Sigmoid colon (tissue), 7 donors: ENCODE measurements at places on chromosomes 6 and 20. TPM values are rescaled to one million over a fixed set of nuclear protein-coding genes. Genes with fewer than 3 reads are reported as not detected.

DNA sequence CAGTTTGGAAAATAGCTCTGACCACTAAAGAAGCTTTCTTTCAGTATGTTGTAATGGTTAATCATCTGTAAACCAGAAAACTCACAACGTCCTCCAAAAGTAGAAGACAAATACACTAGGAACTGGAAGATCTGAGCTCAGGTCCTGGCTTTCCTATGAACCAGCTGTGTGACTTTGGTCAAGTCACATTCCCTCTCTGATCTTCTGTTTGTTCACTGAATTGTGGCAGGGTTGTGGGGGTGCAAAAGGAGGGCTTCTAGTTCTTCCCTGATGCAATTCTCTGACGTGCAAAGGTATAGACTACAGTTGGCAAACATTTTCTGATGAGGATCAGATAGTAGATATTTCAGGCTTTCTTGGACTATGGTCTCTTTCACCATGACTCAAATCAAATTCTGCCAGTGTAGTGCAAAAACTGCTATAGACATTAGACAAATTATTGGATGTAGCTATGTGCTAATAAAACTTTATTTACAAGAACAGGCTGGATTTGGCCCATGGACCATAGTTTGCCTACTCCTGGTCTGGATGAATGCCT lies 44.9 kb downstream of the ATXN1 start:
- DNase-seq, result no peak

GRCh38 chr6:90227213-90227612 lies 69.4 kb downstream of the BACH2 start:
- peak; percentile 67 for DNase-seq

- DNase-seq, result no peak
Observed at GRCh38 chr6:23584134-23584763, 541.8 kb upstream of the NRSN1 start.

- no peak for DNase-seq
Observed at GRCh38 chr20:4897600-4897999, 103.7 kb downstream of the SLC23A2 start.

CITED2 gene
- total RNA-seq, result 115 TPM

- DNase-seq, result peak; percentile 57
Observed at GRCh38 chr20:23136893-23137745, 51.0 kb upstream of the CD93 start.

CLDN20 gene
- not detected for total RNA-seq

- DNase-seq, result peak; percentile 86
Observed at GRCh38 chr6:41318654-41319565, 16.5 kb upstream of the NCR2 start.

SLC23A2 gene
- 12.9 TPM for total RNA-seq

DNA sequence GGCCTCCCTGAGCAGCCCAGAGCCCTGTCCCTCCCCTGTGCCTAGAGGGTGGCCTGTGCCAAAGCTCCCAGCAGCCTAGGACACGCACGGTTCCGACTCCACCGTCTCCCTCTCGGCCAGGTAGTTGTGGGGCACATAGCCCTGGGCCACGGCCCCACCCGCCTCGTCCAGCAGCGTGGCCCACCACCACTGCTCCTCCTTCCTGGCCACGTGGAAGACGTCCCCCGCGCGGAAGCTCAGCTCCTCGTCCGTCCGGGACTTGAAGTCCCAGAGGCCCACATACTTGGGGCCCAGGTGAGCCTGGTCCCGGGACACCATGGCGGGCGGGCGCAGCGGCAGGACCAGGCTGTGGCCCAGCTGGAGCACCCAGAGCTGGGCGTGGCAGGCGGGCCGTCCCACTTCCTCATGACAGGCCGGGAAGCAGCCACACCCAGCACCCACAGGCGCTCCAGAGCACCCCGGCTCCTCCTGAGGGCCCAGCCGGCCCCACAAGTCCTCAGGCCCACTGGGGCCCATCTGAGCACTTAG lies at the start of gene PTK6:
Gene PTK6, minus strand, starts transcription at position 380 of the 528 bp plus-strand sequence. Its CDS starts 62 bp downstream, at position 318.
- no peak for DNase-seq

GRCh38 chr6:158786645-158787304 lies 32.4 kb downstream of the EZR start:
- DNase-seq, result no peak

GRCh38 chr6:157982563-157983405 lies 1.1 kb downstream of the SYNJ2 start:
- peak; percentile 64 for DNase-seq

DNA sequence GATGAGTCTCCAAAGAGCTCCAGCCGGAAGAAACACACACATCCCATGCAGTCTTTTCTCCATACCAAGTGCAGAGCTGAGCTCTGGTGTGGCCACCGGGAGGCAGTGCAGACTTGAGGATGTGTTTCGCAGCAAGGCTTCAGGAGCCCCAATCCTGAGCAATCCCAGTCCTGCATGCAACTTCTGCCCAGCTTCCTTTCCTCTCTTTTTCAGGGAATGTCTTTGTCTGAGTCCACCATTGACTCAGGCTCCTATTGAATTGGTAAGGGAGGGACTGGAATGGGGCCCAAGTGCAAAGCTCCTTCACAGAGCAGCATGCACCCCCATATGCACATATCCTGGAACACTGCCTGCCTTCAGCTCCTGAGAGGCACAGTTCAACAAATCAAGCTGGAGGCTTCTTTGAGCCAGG lies 50.5 kb upstream of the ASIP start:
- DNase-seq, result peak; percentile 85

- DNase-seq, result no peak
Observed at GRCh38 chr20:52484438-52484837, 292.9 kb upstream of the ZFP64 start.

DNA sequence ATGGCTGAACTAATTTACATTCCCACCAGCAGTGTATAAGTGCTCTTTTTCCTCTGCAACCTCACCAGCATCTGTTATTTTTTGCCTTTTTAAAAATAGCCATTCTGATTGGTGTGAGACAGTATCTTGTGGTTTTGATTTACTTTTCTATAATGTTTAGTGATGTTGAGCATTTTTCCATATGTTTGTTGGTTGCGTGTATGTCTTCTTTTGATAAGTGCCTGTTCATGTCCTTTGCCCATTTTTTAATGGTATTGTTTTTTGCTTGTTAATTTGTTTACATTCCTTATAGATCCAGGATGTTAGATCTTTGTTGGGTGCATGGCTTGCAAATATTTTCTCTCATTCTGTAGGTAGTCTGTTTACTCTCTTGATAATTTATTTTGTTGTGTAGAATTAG lies 169.9 kb downstream of the PRL start:
- no peak for DNase-seq

SLC24A3 gene
- total RNA-seq, result 19.4 TPM

DNA sequence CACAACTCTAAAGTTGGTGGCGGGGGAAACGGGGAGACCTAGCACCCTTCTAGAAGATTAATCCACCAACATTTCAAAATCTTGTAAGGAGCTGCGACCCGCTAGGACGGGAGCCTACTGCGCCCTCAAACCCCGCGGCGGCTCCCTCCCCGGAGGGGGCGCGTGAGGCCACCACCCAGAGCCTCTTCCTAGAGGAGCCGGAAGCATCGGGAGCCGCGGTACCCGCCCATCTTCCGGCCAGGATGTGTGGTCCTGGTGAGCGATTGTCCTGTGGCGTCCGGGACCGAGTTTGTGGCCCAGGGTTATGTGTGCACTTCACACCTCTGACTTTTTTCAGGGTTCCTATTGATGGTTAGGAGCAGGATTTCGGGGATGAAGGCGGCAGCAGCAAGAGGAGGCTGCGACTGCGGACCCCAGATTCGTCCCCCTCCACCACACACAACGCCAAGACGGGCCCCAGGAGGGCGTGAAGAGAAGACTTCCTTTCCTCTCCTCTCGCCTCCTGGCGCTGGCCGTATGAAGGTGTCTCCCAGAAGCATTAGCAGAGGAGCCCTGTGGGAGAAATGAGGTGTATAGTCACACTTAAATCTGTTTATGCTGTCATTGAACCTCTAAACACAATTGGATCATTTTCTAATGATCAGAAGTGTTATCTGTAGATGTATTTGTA lies 10.7 kb downstream of the ZNF165 start:
- no peak for DNase-seq

- no peak for DNase-seq
Observed at GRCh38 chr20:53287357-53288042, 306.1 kb downstream of the ZNF217 start.

DNA sequence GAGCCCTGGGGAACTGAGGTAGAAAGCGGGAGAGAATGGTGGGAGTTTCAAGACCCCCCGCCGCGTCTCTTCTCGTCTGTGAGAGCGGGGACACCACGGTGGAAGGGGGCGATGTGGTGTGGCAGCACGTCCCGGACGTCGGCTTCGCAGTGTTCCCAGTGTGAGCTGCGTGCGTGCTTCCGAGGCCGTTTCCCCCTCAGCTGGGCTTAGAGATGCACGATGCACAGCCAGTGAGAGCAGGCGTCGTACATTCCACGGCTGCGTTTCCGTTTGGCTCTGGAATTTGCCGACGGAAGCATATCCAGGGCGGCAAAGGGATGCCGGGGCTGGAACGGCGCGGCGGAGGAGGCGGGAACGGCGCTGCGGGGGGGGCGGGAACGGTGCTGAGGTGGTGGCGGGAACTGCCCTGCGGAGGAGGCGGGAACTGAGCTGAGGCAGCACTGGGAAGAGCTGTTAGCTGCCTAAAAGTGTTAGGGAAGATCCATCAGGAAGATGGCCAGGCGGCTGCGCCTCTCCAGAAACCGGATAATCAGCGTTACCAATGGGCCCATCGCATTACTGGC lies 37.7 kb downstream of the KIF25 start:
- DNase-seq, result peak; percentile 81

DNA sequence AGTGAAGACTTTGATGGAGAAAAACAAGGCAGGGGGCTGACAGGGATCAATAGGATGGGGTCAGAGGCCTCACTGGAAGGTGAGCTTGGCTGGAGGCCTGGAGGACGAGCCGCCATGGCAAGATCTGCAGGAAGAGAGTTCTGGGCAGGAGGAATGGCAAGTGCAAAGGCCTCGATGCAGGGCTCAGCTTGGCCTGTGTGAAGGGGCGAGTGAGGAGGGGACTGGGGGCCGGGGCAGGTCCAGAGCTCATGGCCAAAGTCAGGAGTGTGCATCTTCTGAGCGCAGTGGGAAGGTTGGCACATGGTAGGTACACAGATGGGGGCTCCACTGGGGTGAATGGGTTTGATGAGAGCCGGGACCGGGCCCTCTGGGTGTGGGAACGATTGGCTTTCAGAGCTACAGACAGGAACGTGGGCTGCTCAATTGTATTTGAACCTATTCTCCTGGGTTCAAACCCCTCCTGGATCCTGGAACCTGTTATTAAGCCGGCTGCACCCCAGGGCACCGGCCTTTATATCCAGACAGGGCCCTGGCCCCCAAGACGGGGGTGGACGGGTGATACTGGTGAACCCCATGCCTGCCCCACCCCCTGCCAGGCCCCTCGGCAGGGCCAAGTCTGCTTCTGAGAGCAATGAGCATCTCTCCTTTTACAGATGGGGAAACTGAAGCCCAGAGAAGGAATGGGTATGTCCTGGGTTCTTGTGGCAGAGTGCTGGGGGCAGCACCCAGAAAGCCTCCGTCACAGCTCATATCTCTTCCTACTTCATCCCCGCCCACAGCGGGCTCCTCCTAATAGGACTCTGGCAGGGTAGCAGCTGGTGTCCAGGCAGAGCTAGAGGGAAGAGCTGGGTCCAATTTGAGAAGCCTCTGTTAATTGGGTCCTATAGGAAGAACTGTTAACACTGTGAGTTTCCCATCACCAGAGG lies 106.1 kb downstream of the CEBPB start:
- peak; percentile 67 for DNase-seq

FAM8A1 gene
- total RNA-seq, result 70.4 TPM

- no peak for DNase-seq
Observed at GRCh38 chr6:82370788-82371187, 7.2 kb downstream of the TPBG start.

DAAM2 gene
- total RNA-seq, result 53.2 TPM

- DNase-seq, result no peak
Observed at GRCh38 chr20:62846166-62846890, 15.3 kb downstream of the TCFL5 start.

GRCh38 chr6:146590492-146590891 lies 8.3 kb upstream of the ADGB start:
- no peak for DNase-seq

- DNase-seq, result no peak
Observed at GRCh38 chr6:64383277-64383676, 747.7 kb downstream of the PHF3 start.

OR2H2 gene
- not detected for total RNA-seq

PKIB gene
- 0.49 TPM for total RNA-seq

DNA sequence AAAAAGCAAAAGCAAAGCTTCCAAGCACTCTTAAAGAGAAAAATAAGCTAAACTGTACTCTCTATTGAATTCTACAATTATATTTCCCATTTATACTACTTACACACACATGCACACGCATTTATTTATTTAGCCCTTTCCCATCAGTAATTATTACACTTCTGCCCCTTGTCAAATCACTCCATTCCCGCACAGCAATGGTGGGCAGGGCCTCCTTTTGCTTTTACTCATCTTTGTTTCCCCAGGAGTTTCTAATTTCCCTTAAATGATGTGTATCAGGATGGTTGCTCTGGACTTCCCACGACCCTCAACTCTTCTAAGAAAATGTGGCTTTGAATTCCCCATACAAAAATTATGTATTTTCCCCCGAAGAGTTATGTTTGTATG lies 19.9 kb downstream of the PXT1 start:
- no peak for DNase-seq

DNA sequence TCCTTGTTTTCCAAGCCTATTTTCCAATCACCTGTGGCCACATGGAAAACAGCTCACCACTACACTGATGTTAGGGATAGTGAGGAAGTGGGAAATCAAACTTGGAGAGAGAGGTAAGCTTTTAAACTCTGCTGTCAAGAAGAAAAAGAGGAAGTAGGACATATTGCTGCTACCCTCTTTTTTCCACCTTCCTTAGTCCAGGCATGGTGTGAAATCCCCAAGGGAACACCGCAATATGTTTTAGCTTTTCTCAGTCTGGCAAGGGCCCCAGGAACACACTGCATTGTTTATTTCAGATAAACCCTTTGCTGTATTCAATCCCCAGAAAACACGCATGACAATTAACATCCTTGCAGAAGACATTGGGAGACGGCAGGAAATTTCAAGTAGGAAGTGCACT lies 61.3 kb downstream of the HS3ST5 start:
- no peak for DNase-seq

DNA sequence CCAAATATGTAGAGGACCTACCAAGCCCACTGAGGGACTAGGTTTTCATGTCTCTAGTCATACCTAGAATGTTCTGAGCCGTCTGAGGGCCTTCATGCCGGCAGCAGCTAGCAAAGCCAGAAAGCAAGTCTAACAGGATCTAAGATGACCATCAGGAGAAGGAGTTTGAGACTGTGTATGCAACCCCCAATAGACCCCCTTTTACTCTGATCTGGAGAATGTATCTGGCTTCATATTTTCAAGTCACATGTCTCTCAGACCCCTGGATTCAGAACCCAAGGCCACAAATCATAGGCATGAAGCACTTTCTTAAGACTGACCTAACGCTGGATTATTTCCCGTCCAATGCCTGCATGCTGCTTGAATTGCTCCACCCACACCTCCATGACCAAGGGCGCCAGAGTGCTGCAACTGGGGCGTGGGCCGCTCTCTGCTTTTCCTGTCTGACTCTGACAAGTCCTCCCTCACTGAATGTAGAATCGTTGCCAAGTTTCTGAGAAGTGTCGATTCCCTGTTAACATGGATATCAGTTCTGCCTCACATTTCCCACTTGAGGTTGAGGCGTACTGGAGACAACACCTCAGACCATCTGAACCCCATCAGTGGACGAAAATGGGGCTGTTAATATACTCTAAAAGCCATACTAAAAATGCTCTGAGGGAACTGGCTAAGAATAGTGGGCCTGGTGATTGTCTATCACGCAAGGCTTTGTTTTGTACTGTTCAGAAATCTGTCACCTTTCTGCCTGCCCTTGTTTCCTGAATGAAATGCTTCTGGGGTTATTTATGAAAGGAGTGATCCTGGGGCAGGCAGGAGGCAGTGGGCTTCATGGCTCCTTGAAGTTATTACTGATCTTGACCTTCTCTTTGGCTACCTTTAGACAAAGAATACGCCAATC lies 23.9 kb upstream of the ASXL1 start:
- peak; percentile 69 for DNase-seq

GRCh38 chr6:81749707-81750106 lies 2.8 kb downstream of the TENT5A start:
- DNase-seq, result no peak
